ENCODE measurements at places on chromosomes 2 and 18.
A peak's percentile ranks its signal among the peaks of the same experiment; 100 is the strongest.

DNA sequence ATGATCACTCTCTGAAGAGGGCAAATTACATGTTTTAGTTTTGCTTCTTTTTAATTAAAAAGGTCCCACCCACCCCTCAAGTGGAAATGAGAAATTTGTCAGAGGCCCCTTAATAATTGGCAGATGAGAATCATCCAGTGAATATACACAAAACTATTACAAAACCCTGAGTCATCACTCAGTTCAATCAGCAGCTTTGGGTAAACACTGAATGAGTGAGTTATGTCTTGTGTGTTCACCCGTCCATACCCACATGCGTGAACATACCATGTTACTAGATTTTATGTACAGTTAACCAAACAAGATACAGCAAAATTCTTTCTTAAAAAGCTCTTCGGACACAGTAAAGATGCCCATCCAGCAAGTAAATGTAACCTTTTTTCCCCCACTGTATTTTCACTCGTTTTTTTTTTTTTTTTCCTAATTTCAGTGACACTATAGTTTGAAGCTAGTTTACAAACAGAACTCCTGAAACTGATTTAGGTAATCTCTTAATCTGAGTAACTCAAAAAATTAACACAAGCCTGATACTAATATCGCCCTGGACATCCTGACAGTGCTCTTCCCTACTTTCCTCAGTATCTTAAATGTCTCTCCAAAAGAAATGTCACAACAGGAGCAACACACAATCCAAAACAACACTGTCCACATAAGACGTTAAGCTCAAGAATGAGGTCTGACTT is 1.4 kb downstream of the PSME4 start:
- no peak for DNase-seq

DNA sequence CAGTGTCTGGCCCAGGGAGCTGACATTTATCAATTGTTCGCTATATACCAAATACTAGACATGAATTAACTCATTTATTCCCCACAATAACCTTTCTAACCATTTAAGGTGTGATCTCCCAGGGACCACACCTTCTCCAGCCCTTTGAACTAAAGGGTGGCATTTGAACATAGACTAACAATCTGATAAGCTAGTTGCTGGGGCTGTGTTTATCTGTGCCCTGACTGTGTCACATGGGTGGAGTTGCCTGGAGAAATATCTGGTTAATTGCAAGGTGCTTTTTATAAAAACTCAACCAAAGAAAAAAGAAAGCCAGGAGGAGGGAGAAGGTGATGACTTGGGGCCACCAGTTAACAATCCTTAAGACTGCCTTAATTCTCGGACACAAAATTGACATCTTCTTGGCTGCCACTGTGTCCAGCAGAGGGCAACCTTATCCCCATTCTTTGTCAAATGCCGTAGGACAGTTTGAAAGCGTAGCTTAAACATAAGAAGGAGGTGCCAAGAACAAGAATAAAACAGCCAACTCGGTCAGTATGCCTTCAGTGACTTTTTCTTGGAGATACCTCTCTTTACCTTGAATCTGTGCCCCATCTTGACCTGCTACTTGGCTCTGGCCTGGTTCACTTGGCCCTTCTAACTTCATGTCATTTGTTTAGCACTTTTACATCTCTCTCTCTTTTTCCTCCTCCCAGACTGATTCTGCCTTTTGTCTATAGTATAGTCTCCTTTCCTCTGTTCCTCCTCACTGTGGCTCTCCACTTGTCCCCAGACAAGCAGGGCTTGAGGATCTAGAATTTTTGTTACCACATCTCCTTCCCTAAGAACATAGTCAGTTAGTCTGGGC is 183.4 kb downstream of the MYO3B start:
- peak; percentile 24 for DNase-seq

- no peak for DNase-seq
Observed at GRCh38 chr2:129753261-129753660, 226.2 kb upstream of the RAB6C start.

DNA sequence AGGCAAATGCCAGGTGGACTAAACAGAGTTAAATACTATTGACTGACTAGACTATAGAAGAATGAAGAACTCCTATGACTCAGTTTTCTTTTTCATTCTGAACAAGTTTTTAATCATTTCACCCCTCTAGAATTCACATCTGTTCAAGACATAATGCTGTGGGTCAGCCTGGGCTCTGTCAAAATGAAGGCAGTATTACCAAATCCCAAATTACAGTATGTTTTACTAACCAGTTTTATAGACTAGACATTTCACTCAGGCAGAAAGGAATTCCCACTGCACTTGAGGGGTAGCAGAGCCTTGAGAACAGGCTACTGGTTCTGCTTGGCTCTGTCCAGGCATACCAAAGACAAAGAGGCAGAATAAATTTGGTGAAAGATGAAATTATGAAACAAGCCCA is 511.7 kb downstream of the EPHA4 start:
- DNase-seq = no peak

- DNase-seq = no peak
Observed at GRCh38 chr2:14815201-14815600, 182.7 kb downstream of the LRATD1 start.

DNA sequence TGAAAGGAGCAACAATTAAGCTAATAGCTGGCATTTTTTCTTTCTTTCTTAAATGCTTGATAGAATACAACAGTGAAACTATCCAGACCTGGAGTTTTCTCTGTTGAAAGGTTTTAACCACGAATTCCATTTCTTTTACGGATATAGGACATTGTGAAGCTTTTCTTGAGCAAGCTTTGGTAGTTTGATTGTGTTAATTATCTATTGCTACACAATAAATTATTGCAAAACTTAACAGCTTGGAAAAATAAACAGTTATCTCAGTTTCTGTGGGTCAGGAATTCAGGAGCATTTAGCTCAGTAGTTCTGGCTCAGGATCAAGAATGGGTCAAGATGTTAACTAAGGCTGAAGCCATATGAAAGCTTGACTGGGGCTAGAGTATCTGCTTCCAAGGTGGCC is 11.7 kb downstream of the PHOSPHO2 start:
- DNase-seq = no peak

DNA sequence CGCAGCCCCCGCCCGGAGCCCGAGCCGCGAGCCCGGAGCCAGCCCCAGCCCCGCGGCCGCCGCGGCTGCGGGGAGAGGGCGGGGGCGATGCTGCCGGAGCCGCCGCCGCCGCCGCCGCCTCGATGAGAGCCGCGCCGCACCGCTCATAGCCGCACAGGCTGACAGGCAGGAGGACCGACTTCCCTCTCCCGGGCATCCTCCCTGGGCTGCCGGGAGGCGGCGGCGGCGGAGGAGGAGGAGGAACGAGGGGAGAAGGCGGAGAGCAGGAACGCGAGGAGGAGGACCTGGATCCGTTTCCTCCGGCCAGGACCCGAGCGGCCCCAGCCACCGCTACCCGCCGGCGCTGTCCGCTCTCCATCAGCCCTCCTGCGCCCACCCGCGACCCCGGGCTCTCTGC is 370 bp downstream of the KLHL29 start:
- DNase-seq = peak; percentile 45
